NCI-H2081 treated with DMSO at 0.1 percent for 48 hours (cell line): ENCODE measurements at places on chromosomes 2 and 18.
A peak's percentile ranks its signal among the peaks of the same experiment; 100 is the strongest.

DNA sequence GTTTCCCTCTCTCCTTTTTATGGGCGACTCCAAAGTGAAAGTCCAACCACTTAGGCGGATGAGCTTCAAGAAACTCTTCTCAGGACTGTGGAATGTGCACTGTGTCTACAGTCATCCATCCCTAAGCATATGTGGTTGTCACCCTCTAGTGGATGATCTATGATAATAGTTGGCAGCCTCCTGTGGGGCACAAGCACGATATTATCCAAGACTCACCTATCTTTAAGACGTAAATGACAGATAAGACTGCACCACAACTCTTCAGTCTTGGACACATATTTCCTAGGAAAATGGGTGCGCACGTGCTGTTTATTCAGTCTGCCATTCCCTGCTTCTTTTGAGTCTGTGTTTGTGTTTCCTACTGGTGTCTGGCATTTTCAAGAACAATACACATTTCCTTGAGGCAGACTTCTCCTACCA, 145.5 kb upstream of the CTAGE1 start:
- DNase-seq: peak; percentile 17

GRCh38 chr2:155412598-155412997, 714.1 kb downstream of the KCNJ3 start:
- no peak for DNase-seq

DNA sequence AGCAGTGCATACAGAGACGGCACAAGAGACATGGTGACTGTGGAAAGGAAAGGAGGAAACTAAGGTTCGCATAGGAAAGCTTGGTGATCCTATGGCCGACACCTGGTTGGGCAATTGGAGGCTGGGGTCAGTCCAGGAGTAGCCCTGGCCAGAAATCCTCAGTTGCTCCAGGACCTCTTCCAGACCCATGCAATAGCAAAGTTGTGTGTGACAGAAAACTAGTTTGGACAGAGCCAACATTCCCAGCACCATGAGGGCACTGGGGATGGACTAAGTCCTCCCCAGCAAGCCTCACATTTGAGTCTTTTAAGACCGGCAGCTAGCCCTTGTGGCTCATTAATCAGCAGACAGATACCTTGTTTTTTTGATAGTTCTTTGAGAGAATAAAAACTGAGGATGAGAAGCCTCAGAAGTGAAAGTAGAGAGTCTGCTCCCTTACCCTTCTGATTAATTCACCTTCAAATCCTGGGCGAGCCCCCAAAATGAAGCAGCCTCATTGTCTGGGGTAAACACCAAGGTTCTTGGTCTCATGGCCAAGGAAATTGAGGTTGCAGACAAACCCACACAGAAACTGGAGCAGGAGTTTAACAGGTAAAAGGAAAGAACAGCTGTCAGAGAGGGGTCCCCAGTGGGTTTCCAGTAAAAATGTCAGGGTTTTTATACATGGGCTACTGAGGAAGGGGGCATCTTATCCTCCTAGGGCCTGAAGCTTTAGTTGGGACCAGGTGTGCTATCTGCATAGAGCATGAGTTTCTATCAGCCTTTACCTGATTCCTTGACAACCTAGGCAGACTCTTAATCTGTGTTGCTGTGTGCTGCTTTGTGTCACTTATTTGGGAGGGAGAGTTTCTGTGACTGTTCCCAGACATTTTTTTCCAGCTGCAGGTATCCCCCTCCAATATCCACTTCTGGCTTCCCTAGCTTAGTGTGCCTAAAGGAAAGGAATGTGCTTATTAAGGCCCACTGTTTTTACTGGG, 39.1 kb downstream of the STK17B start:
- DNase-seq: no peak

- DNase-seq: no peak
Observed at GRCh38 chr2:116949249-116949648, 865.2 kb upstream of the DDX18 start.

DNA sequence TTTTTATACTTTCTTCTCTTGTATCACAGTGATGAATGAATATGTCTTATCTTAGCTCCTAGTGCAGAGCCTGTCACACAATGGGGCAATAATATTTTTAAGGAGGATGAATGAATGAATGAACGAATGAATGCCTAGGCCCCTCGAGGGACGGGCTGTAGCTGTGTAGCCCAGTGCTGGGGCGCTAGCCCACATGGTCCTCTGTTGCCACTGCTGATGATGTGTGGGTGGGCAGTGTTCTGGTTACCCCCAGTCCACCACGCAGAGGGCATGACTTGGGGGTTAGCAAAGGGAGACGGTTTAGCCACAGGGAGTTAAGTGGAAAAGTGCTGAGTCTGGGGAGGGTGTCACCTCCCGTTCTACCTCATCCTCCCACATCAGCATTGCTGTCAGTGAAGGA, 134.2 kb downstream of the SMAD7 start:
- DNase-seq: no peak

GRCh38 chr2:101832114-101832513, 134.6 kb downstream of the MAP4K4 start:
- DNase-seq: no peak

GRCh38 chr18:9804517-9805104, 81.2 kb upstream of the TXNDC2 start:
- DNase-seq: no peak

- no peak for DNase-seq
Observed at GRCh38 chr18:44325903-44326635, 354.6 kb upstream of the SETBP1 start.

DNA sequence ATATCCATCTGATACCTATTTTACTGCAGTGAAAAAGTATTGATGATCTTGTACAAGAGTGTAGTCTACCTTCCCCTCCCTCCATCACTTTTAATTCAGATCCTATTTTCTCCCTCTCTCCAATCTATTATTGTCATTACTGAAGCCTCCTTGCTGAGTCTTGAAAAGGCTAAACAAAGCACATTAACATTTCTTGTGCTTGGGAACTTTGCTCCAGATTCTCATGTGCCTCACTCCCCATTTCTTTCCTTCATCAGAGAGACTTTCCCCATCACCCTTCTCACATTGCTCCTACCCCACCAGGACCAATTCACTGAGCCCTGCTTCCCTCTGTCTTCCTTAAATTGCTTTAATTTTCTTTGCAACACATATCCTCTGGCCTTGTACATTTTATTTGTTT, 736.2 kb upstream of the GCFC2 start:
- DNase-seq: no peak

DNA sequence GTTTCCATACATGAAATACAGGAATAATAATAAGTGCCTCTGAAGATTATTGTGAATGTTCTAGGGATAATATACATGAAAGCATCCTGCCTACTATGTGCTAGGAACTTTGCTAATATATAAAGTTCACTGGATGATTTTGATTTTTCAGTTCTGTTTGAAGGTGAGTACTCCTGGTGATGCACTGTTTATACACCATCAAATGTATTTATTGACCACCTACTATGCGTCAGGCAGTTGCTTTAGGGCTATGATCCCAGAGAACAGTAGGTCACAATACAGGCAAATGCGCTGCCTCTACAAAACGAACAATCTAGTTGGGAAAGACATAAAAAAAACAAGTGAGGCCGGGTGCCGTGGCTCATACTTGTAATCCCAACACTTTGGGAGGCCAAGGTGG, 10.7 kb downstream of the TXNDC9 start:
- no peak for DNase-seq

GRCh38 chr2:117737846-117738245, 76.6 kb upstream of the DDX18 start:
- DNase-seq: no peak

DNA sequence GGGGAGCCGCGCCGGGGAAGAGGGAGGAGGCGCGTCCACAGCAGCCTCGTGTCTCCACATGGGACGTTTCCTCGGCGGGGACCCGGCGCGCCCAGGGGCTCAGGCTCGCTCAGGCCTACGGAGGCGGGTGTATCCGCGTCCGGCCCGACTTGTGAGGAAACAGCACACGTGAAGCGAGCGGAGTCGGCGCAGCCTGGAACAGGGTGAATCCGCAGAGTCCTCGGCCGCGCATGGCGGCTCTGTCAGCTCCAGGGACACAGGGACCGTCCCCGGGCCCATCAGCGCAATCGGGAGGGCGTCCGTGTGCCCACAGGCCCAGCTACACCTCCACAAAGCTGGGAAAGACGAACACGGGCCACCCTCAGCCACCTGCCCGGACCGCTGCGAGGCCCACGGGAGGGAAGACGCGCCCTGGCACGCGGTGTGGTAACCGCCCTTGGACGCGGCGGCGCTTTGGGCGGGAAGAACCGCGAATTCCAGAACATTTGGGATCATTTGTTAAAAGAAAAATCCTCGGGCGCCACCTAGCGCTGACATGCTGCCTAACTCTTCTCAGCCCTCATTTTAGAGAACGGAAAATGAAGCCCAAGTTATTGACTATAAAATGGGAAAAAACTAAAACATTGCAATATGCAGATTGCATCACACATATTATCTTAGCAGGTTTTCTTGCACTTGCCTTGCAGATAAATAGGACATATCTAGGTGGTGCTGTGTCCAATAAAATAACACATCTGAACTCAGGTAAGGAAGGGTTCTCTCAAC, 40.4 kb downstream of the TMEM18 start:
- DNase-seq: no peak

GRCh38 chr2:165141601-165142354, 62.1 kb downstream of the SCN3A start:
- no peak for DNase-seq

DNA sequence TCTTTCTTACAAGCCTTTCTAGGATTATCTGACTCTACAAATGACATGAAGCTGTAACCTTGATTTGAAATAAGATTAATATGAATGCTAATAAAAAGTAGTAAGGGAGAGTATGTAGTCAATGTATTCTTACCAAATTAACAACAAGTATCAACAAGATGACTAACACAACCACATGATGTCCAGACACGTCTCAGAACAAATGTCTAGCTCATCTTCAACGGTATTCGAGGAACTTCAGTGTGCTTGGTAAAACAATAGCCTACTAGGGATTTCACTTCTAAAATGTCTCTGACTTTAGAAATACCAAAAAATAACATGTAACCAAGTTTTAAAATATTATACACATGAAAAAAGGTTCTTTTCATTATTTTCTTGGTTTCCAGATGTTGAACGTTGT, 3.4 kb downstream of the HDLBP start:
- no peak for DNase-seq

DNA sequence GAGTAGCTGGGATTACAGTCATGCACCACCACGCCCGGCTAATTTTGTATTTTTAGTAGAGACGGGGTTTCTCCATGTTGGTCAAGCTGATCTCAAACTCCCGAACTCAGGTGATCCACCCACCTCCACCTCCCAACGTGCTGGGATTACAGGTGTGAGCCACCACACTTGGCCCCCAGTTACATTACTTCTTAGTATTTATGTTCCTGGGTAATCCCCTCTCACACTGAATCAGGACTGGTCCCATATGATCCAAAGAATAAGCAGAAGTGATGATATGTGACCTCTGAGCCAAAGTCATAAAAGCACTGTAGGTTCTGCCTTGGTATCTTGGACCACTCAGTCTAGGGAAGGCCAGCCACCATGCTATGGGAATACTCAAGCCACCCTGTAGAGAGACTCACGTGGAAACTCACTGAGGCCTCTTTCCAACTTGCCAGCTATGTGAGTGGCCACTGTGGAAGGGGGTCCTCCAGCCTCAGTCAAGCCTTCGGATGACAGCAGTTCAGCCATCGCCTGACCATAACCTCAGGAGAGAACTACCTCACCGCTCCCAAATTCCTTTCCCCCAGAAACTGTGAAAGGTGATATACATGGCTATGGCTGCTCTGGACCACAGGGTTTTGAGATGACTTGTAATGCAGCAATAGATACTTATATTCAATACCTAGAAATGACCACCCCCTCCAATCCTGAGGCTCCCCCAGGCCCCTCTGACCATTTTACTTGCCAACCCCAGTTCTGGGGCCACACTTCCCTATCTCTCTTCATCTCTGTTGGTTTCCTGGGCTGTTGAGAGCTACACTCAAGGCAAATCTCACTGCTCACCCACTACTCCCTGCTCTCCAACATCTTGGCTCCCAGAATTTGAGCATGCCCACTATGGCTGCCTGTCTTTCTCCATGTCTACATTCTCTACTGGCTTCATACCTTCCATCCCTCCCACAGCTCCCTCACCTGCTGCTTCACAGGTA, 80.5 kb downstream of the DDX1 start:
- no peak for DNase-seq

GRCh38 chr2:185393091-185393490, 345.5 kb upstream of the FSIP2 start:
- no peak for DNase-seq

GRCh38 chr18:13725566-13726231, 659 bp downstream of the FAM210A start:
- no peak for DNase-seq

DNA sequence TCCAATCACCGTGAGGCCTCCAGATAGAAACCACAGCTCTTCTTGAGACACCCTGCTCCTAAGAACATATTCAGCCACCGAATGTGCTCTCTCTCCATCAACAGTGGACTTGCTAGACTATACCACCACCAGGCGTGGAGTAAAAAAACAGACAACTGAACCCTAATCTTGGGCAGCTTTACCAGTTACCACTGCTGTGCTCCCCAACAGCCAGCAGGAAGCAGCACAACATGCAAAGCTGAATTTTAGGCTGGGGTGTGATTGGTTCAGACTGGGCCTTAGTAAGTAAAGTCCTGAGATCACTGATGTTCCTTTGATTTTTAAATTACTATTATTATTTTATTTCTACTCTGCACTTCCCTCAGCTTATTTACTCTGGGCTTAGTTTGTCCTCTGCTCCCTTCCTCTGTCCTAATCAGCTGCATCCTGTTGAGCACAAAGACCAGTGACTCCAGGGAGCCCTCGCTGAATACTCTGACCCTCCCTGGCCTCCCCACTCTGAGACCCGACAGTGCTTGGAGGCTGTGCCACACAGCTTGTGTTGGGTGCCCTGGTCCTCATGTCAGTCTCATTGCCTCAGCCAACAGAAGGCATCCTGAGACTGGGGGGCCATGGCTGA, 21.9 kb downstream of the MRPL35 start:
- DNase-seq: no peak

DNA sequence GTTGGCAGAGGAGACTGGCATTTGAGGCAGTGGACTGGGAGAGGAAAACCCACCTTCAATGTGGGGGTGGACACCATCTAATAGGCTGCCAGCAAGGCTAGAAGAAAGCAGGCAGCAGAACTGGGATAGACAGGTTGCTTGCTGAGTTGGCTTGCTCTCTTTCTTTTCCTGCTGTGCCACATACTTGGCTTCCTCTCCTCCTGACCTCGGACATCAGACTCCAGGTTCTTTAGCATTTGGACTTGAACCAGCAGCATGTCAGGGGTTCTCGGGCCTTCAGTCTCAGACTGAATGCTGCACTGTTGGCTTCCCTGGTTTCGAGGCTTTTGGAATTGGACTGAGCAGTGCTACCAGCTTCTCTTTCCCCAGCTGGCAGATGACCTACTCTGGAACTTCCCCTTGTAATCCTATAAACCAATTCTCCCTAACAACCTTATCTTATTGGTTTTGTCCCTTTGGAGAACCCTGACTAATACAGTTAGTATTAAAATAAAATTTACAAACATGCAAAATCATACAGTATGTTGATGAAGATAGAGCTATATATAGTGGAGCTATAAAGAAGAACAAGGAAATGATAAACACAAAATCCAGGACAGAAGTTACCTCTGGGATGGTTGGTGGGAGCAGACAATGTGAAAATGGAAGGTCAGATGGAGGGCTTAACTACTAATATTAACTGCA, 15.9 kb downstream of the DSEL start:
- DNase-seq: no peak
